ENCODE measurements at places on chromosomes 16 and 17. TPM values are rescaled to one million over a fixed set of nuclear protein-coding genes. Genes with fewer than 3 reads are reported as not detected.
A peak's percentile ranks its signal among the peaks of the same experiment; 100 is the strongest.

DNA sequence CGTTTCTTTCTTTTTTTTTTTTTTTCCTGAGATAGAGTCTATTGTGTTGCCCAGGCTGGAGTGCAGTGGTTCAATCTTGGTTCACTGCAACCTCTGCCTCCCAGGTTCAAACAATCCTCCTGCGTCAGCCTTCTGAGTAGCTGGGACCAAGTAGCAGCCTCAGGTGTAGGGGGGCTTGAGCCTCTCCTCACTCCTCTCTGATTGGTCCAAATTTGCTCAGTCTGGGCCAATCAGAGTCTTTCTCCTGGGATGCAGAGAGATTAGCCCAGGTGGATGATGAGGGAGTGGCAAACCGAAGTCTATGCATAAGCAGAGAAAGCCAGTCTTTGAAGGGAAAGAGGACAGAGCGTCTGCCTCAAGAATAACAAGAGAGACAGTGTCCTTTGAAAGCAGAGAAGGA, 99.0 kb downstream of the BMERB1 start:
- no peaks in the 10 kb centered on the region for H3K4me1 ChIP-seq
- no peak for DNase-seq
- no peak overlapping the region for H3K27ac ChIP-seq
- H3K27me3 ChIP-seq: peaks cover 30% of the 10 kb centered on the region
- H3K36me3 ChIP-seq: no peaks in the 10 kb centered on the region

DNA sequence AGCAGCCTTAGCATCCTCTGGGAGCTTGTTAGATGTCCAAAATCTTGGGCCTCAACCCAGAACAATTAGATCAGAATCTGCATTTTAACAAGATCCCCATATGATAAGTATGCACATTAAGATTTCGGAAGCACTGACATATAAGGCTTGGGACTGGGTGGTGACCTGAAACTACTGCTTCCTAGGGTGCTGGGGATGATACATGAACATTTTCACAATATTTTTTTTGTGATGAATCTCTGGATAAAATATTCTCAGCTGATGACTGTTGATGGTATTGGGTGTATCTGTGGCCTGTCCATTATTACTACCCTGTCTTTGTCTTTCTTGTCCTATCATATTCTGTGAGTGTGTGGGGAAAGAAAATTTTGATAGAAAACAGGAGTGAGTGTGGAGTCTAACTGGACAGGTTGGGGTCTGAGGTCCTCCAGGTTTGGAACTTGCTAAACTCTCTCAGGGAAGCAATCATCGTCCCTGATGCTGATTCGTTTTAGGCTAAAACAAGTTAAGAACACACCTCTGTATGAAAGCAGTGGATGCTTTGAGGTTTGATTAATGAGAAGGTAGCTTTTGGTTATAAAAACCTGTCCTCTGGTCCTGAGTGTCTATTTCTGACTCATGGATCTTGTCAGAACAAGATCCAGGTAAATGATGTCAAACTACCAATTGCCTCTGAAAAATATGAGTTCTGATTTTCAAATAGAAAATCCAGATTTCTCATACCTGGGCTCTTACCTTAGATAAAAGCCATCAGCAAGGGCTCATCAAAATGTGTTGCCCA, 23.2 kb downstream of the KRT23 start:
- no peaks in the 10 kb centered on the region for H3K27me3 ChIP-seq
- H3K36me3 ChIP-seq: peaks cover 73% of the 10 kb centered on the region
- no peak for DNase-seq
- peak overlapping the region; percentile 2 for H3K4me3 ChIP-seq
- peak overlapping the region; percentile 96 for H3K27ac ChIP-seq

DNA sequence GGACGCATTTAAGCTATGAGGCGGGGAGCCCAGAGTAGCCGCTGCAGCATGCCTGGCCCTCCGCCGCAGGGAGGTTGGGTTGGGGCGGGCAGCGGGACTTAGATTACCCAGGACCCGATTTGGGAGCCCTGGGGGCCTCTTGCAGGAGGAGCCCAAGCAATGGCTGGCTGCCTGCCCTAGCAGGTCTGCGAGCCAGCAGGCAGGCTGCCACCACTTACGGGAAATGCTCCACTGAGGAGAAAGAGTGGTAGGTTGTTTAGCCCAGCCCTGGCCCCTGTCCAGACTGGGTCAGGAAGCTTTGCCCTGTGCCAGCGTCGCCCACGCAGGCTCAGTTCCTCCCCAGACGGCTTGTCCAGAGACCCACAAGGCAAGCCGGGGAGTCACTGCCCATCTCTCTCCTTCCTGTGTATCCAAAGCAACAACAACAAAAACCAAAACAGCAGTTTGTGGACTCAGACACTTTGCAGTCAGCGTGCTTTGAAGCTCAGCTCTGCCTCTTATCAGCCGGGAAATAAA, 10.3 kb upstream of the TVP23A start:
- no peaks in the 10 kb centered on the region for H3K27me3 ChIP-seq
- H3K36me3 ChIP-seq: peaks cover 10% of the 10 kb centered on the region
- peaks cover 21% of the 10 kb centered on the region for H3K4me1 ChIP-seq

DNA sequence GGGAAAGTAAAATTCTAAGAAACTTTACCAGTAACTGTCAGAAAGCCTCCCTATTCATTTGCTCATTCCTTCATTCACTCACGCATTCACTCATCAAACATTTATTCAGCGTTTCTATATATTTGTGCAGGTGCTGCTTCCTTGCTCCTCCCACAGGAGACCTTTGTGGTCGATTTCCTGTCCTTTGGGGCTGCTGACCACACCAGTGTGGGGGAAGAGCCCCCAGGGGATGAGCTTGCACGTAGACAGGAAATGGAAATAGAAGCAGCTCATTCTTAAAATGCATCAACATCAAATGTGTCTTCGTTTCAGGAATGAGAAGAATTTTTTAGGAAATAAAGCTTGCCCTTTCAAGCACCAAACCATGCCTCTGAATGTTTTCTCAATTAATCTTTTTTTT, 9.6 kb downstream of the PIK3R6 start:
- peaks cover 49% of the 10 kb centered on the region for H3K27me3 ChIP-seq
- H3K4me1 ChIP-seq: no peaks in the 10 kb centered on the region
- no peak for DNase-seq
- H3K4me3 ChIP-seq: no peak overlapping the region
- H3K27ac ChIP-seq: no peak overlapping the region

GRCh38 chr17:31919802-31920525, 16.8 kb upstream of the SUZ12 start:
- DNase-seq: no peak
- H3K27ac ChIP-seq: no peak overlapping the region
- no peaks in the 10 kb centered on the region for H3K36me3 ChIP-seq
- peaks cover 22% of the 10 kb centered on the region for H3K4me1 ChIP-seq
- no peaks in the 10 kb centered on the region for H3K27me3 ChIP-seq

DNA sequence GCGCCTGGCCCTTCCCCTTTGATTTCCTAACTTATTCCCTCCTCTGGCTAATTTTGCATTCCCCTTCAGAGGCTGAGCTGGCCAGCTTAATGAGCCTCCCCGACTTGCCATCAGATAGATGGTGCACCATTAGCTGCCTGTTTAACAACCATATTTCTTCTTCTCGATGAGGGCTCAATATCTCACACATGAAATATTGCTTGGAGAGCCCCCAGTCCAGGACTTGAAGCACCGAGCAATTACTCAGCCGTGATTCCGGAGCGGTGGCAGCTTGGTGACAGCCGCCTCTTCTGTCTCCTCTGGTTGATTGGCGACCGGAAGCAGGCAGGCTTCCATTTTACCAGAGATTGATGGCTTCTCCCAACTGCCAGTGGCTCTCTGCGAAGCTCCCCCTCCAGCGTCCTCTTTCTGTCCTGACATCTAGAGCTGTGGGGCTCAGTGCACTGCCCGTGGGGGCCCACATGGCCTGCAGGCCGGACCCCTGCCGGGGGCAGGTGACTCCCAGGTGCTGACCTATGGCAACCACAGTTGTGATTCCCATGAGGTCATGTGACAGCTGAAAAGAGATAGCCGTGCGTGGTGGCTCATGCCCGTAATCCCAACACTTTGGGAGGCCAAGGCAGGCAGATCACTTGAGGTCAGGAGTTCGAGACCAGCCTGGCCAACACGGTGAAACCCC, 133.7 kb upstream of the SEC14L1 start:
- no peak for DNase-seq
- no peak overlapping the region for H3K4me3 ChIP-seq
- H3K27me3 ChIP-seq: peaks cover 59% of the 10 kb centered on the region

GRCh38 chr16:11114366-11115164, 141.4 kb downstream of the SOCS1 start:
- H3K4me3 ChIP-seq: no peak overlapping the region
- H3K27ac ChIP-seq: no peak overlapping the region
- no peak for DNase-seq
- no peaks in the 10 kb centered on the region for H3K4me1 ChIP-seq

DNA sequence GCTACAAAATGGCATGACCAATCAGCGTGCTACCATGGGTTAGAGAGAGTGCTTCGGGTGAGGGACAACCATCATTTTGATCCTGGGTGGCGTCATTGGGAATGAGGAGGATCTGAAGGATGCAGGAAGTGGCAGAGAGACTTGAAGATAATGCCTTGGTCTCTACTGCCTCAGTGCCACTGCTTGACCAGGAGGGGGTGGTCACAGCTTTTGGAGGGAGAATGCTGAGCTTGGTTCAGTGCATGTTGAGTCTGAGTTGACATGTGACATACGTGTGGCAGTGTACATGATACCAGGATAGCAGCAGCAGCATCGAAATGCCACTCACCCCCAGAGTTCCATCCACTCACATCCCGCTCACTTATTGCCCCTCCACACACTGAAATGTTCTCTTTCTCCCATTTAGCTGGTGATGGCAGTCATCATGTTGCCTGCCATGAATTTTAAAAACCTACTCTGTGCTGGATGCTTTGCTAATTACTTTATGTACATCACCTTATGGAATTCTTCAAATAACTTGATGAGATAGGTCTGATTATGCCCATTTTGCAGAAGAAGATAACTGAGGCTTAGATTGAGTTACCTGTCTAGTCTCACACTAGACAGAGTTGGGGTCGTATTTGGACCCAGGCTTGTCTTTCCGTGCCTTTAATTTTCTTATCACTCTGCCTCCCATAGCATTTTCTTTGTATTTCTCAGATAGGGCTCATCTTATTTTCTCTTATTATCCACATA, 36.7 kb downstream of the ARSG start:
- H3K27me3 ChIP-seq: peaks cover 76% of the 10 kb centered on the region
- DNase-seq: no peak
- H3K4me1 ChIP-seq: no peaks in the 10 kb centered on the region
- H3K36me3 ChIP-seq: peaks cover 3% of the 10 kb centered on the region
- H3K27ac ChIP-seq: no peak overlapping the region

- H3K4me1 ChIP-seq: peaks cover 24% of the 10 kb centered on the region
- peaks cover 59% of the 10 kb centered on the region for H3K36me3 ChIP-seq
- H3K27me3 ChIP-seq: no peaks in the 10 kb centered on the region
These were observed 41.8 kb downstream of the STAT3 start for GRCh38 chr17:42346481-42346880.

GRCh38 chr17:1365445-1366039, 34.5 kb downstream of the YWHAE start:
- H3K36me3 ChIP-seq: peaks cover 48% of the 10 kb centered on the region
- H3K4me1 ChIP-seq: peaks cover 30% of the 10 kb centered on the region
- H3K4me3 ChIP-seq: no peak overlapping the region
- no peak overlapping the region for H3K27ac ChIP-seq

The CRYBA1 gene
- total RNA-seq: not detected

The B4GALNT2 gene
- 1.3 TPM for total RNA-seq

The SLC47A2 gene
- not detected for total RNA-seq

The TBC1D3B gene
- 73.5 TPM for total RNA-seq

The ARHGAP23 gene
- 140 TPM for total RNA-seq

The RPGRIP1L gene
- 16.6 TPM for total RNA-seq

The MYH13 gene
- total RNA-seq: not detected
